ENCODE measurements at places on chromosomes 6 and 20.

GRCh38 chr6:30691208-30691847 is 544 bp upstream of the NRM start:
- no peak for DNase-seq

DNA sequence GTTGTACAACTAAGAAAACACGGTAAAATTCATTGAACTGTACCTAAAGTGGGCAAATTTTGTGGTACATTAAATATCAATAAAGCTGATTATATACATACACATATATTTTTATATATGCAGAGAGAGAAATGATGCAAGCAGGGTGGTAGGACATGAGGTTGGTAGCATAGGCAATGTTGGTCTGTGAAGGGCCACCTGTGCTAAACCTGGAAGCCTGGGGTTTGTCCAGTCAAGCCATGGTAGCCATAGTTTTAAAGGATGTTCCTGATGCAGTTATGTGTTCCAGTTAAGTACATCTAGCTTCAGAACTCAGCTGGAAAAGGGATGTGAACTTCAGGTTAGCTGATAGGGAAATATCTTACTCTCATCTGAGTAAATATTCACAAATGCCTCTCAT is 60.1 kb downstream of the TRIM38 start:
- no peak for DNase-seq

DNA sequence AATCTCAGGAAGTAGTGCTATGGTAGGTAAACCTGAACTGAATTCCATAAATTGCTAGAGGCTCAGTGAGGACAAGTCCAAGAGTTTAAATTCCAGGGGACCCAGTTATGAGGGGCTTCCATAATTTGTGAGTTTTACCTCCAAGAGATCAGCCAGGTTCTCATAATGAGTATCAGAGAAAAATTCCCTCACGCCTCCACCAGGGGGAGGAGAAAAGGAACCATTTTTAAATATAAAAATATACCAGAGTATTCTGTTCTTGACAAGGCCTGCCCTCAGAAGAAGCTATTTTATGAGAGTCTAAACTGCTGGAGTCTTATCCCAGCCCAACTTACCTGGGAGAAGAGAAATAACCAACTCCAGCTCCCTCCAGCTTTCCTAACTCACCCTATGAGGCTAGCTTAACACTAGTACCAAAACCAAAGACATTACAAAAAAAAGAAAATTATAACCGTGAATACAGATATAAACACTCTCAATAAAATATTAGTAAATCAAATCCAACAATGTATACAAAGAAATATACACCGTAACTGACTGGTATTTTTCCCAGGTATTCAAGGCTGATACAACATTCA is 158.7 kb downstream of the TFAP2A start:
- DNase-seq: no peak

GRCh38 chr6:29917857-29918256 is 24.5 kb upstream of the HLA-A start:
- no peak for DNase-seq

GRCh38 chr6:100121854-100122609 is 128.0 kb upstream of the MCHR2 start:
- no peak for DNase-seq

DNA sequence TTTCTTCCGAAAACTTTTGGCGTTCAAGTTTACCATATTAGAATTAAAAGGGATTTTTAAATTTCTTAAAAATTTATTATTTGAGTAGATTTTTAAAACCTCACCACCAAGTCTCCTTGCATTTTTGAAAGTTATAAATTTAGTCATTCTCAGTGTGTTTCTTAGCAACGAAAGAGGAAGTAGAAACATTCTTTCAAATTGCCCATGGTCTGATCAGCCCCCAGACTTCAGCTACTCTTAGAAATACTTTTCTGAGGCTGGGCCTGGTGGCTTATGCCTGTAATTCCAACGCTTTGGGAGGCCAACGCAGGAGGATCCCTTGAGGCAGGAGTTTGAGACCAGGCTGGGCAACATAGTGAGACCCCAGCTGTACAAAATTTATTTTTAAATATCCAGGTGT is 15.1 kb upstream of the RTF2 start:
- no peak for DNase-seq

DNA sequence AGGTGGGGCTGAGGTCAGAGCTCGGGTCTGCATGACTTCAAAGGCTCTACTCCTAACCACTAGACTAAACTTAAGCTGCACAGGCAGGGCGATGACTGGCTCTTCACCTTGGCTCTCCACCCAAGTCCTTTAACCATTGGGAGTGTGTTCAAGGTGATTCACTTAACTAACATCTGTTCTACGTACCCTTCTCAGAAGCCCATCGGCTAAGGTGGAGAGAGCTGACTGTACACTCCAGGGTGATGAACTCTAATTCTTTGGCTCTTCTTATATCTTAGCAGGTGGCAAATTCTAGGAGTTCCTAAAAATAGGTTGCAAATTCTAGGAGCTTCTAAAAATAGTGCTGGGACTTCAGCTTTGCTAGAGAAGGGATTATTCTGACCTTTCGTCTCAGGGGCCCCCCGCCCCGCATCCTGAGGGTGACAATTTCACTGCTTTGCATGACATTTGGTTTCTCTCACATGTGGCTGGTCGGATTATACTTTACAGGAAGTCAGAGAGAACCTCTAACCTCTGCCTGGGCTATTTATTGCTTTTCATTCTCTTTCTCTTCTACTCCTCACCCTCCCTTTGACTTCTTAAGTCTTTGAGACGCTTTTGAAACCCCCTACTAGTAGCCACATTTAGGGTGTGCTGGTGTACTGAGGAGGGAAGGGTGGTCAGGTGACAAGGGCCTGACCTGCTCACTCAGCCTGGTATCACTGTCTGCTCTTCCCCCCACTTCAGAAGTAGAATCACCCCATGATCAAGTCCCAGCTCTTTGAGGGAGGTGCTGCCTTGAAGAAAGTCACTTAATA is 55.5 kb downstream of the PRDM1 start:
- peak; percentile 79 for DNase-seq

GRCh38 chr6:26329763-26330511 is 35.1 kb upstream of the BTN3A2 start:
- peak; percentile 57 for DNase-seq

- DNase-seq: no peak
Observed at GRCh38 chr20:23403751-23404150, 17.5 kb downstream of the NAPB start.

DNA sequence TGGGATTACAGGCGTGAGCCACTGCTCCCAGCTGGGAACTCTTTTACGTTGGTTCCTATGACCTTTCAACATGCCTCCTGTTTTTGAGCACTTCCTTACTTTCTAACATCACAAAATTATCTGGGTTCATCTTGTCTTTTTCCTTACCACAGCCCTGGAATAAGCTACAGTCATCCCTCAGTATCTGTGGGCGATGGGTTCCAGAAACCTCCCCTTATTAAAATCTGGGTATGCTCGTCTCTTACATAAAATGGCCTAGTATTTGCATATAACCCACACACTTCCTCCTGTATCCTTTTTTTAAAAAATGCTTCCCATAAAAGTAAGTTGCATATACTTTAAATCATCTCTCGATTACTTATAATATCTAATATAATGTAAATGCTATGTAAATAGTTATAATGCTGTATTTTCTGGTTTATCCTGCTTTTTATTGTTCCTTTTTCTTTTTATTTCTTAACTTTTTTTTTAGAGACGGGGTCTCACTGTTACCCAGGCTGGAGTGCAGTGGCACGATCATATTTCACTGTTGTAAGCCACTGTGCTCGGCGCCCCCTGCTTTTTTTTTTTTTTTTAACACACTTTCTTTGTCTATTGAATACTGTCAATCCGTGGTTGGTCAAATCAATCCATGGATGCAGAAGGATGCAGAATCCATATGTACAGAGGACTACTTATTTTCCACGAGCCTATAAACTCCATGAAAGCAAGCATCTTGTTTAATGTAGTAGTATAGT is 9.2 kb downstream of the RPF2 start:
- DNase-seq: no peak

DNA sequence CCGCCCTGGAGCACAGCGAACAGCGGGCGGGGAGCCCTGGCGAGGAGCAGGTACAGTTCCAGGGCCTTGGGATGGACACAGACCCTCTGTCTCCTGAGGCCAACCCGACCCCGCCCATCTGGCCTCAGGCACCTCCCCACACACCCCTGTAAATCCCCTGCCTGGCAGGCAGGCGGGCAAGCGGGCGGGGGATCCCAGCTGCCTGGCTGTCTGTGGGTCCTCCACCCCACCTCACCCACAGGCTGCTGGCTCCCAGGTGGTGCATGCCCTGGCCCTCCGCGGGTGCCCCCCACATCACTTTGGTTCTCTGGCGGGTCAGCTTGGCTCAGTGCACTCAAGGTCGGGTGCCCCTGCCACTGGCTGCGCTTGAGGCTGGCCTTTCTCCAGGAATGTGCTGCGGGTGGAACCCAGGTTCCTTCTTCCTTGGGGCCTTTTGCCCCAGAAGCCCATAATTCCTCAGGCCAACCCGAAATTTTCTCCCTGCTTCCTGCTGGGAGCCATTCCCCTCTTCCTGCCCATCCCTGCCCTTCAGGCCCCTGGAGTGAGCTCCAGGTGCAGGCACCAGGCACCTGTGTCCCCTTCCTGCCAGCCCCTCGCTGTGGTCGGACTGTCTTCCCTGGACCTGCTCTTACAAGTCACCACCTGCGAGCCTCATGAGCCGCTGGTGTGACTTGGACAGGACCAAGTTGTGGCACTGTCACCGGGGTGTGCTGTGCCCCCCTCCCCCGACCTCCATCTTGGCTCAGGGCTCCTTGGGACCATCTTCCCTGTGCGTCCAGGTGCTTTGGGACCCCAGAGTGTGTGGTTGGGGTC is 5.3 kb upstream of the TNFRSF6B start:
- no peak for DNase-seq

DNA sequence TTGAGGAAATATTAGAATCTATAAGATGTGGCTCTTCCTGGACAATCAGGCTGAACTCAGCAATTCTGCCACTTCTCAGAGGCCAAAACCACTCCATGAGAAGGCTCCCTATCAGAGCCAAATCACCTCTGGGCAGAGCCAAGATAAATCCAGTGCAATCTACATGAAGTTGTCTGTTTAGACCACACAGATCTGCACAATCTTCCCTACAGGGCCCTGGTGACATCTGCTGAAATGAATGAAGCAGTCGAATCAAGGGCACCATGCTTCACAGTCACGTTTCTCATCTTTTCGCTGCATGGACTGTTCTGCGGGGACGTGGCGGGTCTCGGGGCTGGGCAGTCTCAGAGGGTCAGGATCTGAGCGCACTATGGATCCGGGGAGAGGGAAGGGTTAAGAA is 60.1 kb upstream of the CD93 start:
- no peak for DNase-seq

DNA sequence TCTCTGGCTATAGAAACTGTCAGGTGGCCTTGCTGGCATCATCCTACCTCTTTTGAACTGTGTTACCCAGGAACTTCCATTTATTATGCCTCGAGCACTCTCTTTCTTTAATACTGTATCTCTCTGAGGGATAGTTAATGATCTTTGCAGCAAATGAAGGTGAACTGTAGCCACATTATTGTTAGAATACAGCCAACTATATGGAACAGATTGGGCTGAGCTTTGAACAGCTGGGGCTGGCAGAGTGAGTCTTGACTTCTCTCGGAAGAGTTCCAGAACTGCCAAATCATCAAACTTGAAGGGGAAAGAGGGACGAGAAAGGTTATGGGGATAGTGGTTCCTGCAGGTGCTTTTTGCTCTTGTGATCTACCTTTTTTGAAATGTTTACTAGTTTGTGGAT is 237.7 kb downstream of the PRL start:
- DNase-seq: no peak

GRCh38 chr6:51024126-51024525 is 205.5 kb downstream of the TFAP2B start:
- no peak for DNase-seq

DNA sequence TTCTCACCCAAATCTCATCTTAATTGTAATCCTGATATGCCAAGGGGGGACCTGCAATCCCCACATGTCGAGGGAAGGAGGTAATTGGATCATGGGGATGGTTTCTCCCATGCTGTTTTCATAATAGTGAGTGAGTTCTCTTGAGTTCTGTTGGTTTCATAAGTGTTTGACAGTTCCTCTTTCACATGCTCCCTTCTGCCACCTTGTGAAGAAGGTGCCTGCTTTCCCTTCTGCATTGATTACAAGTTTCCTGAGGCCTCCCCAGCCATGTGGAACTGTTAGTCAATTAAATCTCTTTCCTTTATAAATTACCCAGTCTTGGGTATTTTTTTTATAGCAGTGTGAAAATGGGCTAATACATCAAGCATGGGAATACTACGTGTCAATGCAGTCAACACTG is 925.0 kb upstream of the MAN1A1 start:
- no peak for DNase-seq

- no peak for DNase-seq
Observed at GRCh38 chr6:71277926-71278600, 10.5 kb upstream of the OGFRL1 start.

GRCh38 chr20:18754030-18754652 is 59.4 kb upstream of the SCP2D1 start:
- no peak for DNase-seq

- no peak for DNase-seq
Observed at GRCh38 chr6:44202972-44203750, 13.6 kb upstream of the MYMX start.

DNA sequence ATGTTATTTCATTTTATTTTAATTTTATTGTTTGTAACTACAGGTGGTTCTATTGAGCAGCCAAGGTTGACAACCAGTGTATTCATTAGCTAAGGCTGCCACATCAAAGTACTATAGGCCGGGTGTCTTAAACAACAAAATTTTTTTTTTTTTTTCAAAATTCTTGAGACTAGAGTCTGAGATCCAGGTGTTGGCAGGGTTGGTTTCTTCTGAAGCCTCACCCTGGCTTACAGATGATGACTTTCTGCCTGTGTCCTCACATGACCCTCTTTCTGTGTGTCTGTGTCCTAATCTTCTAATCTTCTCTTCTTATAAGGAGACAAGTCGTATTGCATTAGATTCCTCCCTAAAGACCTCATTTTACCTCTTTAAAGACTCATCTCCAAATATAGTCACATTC is 208.4 kb downstream of the MANEA start:
- DNase-seq: no peak

DNA sequence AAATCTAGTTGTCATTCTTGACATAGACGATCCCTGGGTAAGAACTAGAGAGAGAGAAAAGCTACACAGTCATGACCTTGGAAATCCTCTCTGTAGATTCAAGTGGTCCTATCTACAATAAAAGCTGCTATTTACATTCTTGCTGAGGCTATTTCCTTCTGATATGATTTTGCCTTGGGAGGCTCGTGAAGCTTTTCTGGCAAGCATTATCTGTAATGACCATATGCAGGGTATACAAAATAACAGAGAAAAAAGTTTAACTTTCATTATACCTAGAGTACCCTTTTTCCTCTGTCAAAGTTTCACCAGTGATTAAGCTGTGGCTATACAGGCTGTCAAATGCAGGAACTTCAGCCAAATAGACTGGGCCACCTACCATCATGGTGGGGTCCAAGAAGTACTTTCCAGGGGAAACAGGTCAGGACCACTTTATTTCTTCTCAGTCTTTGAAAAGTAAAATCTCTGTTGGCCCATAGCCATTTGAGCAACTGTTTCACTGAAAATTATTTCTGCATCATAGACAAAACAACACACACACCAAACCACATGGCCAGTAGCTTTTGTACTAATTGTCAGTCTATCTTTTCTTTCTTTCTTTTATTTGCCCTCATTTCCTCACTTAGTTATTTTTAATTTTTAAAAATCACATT is 677.0 kb upstream of the ID4 start:
- no peak for DNase-seq

Data from stimulated activated naive CD8-positive, alpha-beta T cell treated with anti-CD3 and anti-CD28 coated beads, Interleukin-15, amount 100 ng/mL, for 72 hours (primary cell).